Left kidney (tissue), 8 donors: ENCODE measurements at places on chromosomes 4 and X. TPM values are rescaled to one million over a fixed set of nuclear protein-coding genes. Genes with fewer than 3 reads are reported as not detected.

The DDX53 gene
- polyA plus RNA-seq = not detected

The MAGEA4 gene
- not detected for polyA plus RNA-seq

The ZNF41 gene
- polyA plus RNA-seq = 15.4 TPM

The TNMD gene
- polyA plus RNA-seq = 3.5 TPM

The CT83 gene
- polyA plus RNA-seq = not detected
